ENCODE measurements at places on chromosomes 7 and 10.
A peak's percentile ranks its signal among the peaks of the same experiment; 100 is the strongest.

- DNase-seq, result peak; percentile 74
Observed at GRCh38 chr10:13086056-13086455, 13.9 kb upstream of the OPTN start.

DNA sequence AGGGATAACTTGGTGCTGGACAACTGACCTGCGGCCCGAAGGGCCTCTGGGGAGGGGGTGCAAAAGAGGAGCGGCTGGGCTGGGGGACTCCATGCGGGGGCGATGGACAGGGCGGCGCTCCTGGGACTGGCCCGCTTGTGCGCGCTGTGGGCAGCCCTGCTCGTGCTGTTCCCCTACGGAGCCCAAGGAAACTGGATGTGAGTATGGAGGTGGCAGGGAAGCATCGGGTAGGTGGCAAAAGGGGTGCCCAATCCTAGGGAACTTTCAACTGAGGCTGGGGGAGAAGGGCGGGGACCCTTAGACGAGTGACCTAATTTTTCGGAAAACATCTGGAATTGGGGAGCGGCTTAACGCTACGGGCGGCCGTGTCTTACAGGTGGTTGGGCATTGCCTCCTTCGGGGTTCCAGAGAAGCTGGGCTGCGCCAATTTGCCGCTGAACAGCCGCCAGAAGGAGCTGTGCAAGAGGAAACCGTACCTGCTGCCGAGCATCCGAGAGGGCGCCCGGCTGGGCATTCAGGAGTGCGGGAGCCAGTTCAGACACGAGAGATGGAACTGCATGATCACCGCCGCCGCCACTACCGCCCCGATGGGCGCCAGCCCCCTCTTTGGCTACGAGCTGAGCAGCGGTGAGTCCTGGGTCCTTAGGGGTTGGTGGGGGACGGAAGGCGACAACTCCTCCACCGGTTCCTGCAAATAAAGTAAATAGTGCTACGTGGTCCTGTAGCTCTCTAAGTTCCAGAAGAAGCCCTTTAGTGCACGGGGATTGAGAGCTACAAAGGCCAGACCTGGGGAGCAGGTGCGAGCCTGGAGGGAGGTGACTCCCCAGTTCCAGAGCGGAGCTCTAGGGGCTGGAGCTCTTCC lies 622 bp downstream of the WNT16 start:
- peak; percentile 20 for DNase-seq

GRCh38 chr10:3757250-3757637 lies 27.8 kb downstream of the KLF6 start:
- no peak for DNase-seq

- DNase-seq, result no peak
Observed at GRCh38 chr7:11727864-11728263, 104.1 kb downstream of the THSD7A start.

GRCh38 chr7:16905300-16906044 lies 23.7 kb upstream of the AGR3 start:
- DNase-seq, result peak; percentile 78

DNA sequence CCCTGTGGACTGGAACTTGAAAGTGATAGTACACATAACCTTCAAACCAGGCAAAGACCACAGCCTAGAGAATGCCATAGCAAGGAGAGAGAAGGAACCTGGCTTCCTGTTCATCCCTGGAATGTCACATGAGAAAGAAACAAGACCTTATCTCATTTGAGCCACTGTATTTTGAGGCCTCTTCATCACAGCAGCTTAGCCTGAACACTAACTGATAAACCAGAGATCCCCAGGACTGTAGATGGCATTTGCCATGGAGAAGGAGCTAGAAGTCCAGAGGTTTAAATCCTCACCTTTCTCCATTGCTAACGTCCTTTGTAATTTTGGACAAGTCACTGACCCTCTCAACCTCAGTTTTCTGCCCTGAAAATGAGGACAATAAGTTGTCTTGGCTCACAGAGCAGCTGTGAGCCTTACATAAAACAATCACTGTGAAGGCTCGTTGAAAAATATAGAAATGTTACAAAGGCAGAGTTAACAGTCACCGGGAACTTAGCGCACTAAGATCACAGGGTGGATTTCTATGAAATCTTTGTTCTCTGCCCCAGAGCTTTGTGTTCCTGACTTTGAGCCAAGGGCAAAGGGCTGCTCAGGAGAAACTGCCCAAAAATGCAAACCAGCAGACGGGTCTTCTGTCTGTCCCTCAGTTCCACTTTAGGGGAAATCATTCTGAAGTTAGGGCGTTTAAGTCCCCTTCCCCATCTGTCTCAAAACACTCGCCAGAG lies 197.0 kb downstream of the USP6NL start:
- no peak for DNase-seq

DNA sequence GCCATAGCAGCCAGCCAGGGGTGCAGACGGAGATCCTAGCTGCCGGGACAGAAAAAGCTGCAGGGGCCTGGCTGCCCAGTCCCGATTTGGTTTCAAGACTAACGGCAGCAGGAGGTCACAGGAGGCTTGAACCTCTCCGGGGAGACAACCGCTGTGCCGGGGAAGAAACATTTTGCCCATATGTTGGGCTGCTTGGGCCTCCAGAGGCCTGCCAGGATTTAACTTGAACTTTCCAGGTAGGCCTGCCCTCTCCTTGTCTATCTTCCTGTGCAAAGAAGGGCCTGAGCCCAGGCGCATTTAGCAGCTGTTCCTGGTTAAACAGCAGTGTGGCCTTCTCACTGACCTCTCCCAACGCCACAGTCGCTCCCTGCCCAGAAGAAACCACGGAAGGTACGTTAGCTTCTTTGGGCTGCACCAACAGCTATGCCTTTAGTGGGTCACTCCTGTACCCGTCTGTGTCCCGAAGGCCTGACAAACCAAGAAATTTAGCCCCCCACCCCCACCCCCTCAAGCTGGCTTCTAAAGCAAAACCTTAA lies 17.1 kb upstream of the PTF1A start:
- no peak for DNase-seq

DNA sequence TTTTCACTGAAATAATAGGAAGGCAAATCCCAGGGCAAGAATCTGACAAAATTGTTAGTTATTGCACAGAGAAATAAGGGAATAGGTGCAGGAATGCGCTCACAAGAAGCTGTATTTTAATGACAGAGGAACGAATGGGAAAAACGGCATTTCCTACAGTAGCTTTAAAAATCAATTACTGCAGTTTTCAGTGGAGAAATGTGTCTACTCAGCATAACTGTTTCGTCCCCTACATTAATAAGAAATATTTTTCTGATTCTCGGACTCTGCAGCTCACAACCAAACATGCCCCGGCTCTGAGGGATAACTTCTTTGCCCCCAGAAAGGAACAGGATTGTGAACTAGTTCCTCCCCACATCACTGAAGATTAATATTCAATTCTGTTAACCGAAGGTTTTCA lies 44.9 kb upstream of the TCERG1L start:
- DNase-seq, result no peak

DNA sequence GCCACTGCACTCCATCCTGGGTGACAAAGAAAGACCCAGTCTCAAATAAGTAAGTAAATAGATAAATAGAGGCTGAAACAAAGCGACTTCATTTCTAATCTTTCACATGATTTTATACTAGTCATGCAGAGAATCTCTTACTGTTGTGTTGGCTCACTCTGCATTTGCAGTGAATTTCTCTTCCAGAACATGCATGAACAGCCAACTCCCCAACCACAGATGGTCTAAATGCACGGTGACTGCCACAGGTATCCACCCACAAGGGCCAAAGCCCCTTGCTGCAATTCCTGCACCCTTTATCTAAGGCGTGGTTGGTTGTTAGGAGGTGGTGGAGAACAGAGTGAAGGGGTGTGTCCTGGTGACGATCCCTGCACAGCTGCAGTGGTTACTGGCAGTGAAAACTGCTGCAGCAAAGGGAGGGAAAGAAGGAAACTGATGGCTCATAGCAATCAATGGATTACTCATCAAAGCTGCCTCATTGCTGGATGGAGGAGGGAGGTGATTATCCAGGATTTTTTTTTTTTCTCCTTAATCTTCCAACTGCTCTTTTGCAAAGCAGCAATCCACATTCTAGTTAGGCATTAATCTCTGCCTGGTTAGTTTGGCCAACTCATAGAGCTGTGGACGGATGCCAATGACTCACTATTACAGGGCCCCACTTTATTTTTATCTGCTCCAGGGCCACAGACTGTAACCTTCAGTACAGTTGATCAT lies 50.6 kb downstream of the PRTFDC1 start:
- DNase-seq, result peak; percentile 98

DNA sequence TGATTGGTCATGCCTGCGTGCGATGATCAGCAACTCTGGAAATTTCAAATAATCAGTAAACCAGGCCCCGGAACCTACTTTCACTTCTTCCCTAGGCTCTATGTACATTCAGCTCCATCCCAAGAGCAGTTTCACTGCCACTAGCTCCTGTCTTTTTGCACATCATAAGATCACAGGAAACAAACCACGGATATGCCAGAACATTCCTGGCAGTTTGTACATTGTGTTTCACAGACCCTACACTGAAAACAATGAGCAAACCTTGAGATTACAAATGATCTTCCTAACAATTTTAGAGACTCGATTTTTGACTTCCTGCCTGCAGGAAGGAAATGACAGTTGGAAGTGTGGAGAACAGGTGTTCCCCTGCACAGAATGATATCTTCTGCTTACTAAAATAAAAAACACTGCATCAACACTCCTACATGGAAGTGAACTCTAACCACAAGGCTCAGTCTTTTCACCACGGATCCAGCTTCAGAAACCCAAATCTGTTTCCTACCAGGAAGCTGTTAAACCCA lies 7.6 kb upstream of the TMEM236 start:
- no peak for DNase-seq

DNA sequence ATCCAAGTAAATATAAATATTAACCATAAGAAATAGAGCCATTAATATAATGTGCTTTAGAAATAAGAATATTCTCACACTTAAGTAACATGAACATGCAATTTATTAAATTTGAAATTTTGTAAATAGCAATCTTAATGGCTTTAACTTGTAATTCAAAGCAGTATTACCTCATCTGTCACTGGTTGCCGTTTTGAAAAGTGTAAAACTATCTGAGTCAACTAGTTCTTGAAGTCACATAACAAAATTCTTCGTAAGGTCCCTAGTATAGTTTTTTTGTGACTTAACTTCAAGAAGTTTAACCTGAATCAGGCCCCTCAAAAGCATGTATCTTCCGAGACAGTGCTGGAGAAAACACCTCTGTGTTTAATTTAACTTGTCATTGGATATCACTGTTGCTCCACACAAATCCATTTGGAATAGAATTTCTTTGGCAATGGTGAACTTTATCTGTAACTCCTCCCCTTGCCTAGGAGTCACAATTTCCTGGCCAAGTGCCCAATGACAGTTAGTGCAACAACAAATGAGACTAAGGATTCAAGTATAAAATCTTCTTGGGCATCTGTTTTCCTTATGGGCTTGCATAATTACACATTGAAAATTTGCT lies 47.1 kb downstream of the NT5C2 start:
- DNase-seq, result peak; percentile 88

DNA sequence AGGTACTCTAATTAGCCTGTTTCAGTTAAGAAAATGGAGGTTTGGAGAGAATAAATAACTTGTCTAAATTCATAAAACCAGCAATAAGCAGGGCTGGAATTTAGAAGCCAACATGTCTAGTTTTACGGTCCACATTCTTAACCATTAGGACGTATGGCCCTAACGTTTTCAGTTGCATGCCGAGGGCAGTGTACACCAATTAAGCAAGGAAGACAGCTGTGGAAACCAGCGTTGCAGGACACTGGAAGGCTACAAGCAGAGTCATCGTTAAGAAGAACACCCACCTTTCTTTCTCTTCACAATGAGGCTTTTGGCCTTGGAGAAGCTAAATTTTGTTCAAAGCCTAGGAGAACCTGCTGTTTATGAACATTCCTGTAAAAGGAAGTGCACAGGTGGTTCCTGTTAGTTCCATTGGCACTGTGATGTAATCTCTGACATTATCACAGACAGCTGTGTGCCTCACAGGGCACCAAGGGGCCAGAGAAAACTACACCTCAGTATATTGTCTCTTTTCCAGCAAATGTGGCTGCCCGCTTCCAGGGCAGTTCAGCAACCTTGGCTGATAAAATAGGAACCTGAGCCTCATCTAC lies 21.0 kb downstream of the MPP7 start:
- no peak for DNase-seq

DNA sequence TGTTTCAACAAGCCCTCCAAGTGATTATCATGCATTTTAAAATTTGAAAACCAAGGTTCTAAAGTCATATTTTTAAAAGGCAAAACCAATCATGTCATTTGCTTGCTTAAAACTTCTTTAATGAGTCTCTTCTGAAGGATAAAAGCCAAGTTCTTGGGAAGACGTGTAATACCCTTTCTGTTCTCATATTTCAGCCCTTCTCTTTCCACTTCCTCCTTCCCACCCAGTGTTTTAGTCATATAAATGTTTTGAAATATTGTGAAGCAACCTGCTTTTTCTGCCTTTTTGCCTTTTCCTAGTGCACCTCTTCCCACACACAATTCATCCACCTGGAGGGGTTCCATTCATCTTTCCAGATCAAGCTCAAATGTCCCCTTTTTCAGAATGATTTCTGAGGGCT lies 211.1 kb upstream of the LRRTM3 start:
- peak; percentile 35 for DNase-seq

- no peak for DNase-seq
Observed at GRCh38 chr10:74867351-74867750, 41.0 kb downstream of the KAT6B start.

DNA sequence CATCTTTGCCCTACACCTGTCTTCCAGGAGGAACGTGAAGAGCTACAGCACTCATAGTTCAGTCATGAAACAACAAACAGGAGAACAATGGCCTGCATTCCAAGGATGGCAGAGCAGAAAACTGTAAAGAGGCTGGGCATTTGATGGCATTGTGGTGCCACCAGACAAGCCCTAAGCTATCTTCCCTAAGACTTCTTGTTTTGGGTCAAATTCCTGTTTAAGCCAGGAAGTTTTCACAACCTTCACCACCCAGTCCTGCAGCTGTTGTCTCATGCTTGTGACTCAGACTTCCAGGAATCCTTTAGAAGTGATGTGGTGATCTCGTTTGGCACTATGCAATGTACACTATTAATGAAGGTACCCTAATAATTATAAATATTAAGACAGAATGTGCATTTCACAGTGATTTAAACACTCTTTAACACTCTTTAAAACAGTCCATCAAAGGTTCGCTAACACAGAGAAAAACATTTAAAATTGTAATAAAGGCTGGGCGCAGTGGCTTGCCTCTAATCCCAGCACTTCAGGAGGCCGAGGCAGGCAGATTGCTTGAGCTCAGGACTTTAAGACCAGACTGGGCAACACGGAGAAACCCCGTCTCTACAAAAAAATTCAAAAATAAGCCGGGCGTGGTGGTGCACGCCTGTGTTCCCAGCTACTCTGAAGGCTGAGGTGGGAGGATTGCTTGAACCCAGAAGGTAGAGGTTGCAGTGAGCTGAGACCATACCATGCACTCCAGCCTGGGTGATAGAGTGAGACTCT lies 2.7 kb upstream of the HERPUD2 start:
- no peak for DNase-seq

GRCh38 chr10:3126249-3126648 lies 46.3 kb downstream of the PITRM1 start:
- no peak for DNase-seq

- peak; percentile 75 for DNase-seq
Observed at GRCh38 chr10:91551856-91552255, 81.0 kb downstream of the PPP1R3C start.
